Immature natural killer cell (primary cell): ENCODE measurements at places on chromosomes 2 and 18.

DNA sequence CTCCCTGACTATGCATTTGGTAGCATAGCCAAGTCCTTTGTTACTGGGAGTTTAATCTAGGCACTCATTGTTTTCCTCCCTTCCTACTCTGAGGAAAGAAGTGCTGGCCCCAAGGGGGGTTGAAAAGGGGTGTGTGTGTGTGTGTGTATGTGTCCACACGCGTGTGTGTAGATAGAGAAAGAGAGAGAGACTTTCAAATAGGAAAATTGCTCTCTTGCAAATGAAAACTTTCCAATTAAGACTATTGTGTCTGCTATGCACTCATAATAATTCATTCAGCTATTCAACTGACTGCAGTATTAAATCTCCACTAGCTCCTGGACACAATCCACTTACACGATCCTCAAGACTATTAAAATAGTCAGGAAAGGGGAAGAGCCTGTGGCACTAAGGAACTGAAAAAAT, 92.9 kb upstream of the CSRNP3 start:
- no peak for DNase-seq

- DNase-seq, result no peak
These were observed 52.7 kb upstream of the KYNU start for GRCh38 chr2:142824756-142825155.

- DNase-seq, result no peak
These were observed 162.1 kb upstream of the XIRP2 start for GRCh38 chr2:166725927-166726924.

DNA sequence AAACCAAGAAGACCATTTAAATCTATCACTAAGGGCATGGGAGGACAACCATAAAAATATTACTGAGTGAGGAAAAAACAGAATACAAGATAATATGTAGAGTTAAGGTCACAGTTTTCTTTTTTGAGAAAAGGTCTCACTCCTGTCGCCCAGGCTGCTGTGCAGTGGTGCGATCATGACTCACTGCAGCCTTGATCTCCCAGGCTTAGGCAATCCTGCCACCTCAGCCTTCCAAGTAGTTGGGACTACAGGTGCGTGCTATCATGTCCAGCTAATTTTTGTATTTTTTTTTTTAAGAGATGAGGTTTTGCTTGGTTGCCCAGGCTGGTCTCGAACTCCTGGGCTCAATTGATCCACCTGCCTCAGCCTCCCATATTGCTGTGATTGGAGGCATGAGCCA, 24.0 kb downstream of the POLR1A start:
- no peak for DNase-seq

GRCh38 chr2:26946841-26947784, 23.3 kb upstream of the MAPRE3 start:
- DNase-seq, result no peak

DNA sequence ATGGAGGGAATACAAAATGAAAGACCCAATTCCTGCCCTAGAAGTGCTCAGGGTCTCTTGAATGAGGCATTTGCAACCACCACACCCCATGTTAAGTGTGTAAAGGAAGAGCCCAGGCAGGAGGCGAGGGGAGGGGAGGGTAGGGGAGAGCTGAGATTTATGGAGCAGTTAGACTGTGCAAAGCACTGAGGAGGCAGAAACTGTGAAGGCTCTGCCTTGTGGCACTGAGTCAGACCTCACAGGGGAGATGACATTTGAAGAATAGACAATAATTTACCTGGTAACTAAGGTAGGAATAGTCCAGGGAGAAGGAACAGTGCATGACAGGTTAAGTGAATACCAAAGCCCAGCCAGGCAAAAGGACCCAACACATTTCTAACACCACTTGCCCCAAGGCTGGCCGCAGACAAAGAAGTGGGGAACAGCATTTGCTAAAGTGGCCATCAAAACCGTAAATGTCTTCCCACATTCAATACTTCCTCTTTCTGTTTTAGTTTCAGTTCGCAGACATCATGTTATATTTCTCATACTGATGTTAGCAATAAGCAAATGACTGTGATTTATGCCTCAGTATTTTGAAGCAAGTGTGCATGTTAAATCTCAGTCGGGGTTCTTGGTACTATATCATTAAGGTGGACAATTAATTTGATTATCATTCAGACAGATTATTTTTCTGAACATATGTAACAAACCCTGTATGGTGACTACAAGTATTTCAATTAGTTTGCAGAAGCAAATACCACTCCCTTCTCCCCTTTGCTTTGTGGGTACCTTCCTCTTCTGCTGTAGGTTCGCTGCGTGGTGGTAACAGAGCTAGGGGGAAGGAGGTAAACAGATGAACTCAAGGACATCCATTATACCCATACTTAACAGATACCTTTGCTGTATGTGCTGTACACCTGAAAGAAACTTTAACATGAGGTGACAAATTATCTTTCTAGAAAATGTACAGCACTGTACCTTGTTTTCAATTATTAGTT, 27.5 kb downstream of the CDH20 start:
- DNase-seq, result no peak

DNA sequence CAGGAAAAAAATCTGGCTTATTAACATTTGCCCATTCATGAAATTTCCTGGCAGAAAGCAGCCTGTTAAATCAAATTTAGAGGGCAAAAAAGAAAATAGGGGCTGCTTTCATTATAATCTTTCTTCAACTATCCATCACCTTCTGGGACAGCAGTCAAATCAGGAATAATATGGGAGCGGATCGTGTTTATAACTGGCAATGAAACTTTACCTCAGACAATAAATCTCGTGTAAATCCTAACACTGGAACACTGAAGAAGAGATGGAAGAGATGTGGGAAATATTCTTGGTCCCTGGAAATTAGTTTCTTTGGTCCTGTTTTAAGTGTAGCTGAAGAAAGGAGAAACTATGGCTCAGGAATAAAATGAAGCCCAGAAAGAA, 77.5 kb upstream of the SERTAD2 start:
- DNase-seq, result no peak

GRCh38 chr18:35443434-35443833, 54.3 kb downstream of the INO80C start:
- DNase-seq, result no peak

DNA sequence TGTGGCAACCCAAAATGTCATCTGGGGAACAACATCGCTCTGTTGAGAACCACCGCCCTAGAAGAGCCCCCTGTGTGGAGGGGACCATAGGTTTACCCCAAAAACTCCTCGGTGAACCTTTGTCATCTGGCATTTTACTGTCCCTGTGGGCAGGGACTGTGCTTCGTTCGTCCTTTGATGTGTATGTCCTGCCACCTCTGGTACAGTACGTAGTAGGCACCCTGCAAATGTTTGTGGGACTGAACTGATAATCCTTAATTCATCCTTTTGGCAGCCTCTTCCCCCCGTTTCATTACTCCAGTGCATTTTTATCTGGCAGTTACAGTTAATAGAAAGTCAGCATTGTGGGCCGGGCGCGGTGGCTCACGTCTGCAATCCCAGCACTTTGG, 728 bp downstream of the NAPG start:
- no peak for DNase-seq

- DNase-seq, result no peak
These were observed 48.0 kb downstream of the MTX2 start for GRCh38 chr2:176317199-176317598.

DNA sequence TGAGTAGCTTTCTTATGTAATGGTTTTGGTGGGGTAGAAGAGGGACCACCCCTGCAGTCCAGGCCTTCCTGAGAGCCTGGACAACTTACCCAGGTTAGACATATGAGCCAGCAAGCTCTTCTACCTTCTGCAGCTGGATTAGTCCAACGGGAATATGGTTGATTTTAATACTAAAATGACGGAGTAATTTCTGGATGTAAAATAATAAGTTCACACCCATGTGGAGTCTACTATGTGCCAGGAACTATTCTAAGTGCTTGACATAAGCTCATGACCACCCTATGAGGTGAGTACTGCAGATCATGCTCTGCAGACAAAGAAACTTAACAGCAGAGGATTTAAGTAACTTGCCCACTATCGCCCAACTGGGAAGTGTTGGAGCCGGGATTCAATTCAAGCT, 45.5 kb downstream of the DPP4 start:
- DNase-seq, result no peak

DNA sequence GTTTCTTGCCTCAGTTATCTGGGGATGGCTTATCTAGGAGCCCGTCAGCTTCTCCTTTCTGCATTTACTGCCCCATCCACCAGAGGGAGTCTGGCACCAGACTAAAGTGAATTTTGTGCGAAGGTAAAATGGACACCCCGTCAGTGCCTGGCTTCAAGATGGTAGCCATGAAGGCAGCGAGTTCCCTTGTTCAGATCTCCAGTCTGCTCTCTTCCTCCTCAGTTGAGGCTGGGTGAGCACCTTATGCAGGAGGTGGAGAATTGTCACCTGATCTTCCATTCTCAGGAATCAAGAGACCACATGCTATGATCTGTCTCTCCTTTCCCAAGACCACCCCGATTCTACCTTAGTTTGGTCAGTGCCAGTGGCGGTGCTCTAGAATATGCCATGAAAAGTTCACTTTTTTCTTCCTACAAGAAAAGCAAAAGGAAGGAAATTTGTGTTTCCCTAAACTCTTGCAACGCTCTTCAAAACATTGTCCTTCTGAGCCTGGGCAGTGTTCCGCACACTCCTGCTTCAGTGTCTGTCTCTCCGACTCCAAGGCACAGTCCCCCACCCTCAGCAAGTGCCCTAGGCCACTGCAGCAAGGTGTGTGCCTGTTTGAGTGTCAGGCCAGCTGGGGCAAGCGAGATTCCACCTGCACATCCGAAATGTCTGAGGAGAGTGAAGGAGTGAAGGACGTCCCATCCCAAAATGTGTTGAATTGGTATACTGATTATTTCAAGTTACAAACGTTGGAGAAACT, 168.6 kb downstream of the SS18 start:
- DNase-seq, result peak; percentile 21

DNA sequence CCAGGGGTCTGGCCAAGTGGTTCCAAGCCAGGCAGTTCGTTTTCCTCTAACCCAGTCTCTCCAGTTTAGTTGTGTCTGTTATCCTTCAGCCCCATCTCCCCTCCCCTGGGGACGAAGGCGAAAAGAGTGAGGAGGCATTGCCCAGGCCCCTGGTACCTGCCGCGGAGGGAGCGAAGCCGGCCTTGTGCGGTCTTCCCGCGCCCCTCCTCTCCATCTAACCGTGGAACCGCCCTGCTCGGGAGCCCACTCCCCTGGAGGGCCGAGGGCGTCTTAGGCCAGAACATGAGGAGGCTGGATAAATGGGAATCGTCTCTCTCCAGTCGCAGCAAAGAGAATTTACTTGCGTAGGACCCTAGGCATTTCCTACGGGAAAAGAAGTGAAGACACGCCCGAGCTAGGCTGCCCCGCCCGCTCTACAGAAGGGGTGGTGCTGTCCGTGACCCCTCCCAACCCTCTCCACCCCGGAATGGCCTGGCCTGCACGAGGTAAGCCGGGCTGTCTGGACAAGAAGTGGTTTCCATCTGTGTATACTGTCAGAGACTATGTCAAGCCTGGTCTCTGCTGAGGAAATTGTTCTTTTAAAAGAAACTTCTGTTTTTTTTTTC, 156.2 kb downstream of the MIB1 start:
- no peak for DNase-seq
